ENCODE measurements at places on chromosomes 2 and 18. TPM values are rescaled to one million over a fixed set of nuclear protein-coding genes. Genes with fewer than 3 reads are reported as not detected.

DNA sequence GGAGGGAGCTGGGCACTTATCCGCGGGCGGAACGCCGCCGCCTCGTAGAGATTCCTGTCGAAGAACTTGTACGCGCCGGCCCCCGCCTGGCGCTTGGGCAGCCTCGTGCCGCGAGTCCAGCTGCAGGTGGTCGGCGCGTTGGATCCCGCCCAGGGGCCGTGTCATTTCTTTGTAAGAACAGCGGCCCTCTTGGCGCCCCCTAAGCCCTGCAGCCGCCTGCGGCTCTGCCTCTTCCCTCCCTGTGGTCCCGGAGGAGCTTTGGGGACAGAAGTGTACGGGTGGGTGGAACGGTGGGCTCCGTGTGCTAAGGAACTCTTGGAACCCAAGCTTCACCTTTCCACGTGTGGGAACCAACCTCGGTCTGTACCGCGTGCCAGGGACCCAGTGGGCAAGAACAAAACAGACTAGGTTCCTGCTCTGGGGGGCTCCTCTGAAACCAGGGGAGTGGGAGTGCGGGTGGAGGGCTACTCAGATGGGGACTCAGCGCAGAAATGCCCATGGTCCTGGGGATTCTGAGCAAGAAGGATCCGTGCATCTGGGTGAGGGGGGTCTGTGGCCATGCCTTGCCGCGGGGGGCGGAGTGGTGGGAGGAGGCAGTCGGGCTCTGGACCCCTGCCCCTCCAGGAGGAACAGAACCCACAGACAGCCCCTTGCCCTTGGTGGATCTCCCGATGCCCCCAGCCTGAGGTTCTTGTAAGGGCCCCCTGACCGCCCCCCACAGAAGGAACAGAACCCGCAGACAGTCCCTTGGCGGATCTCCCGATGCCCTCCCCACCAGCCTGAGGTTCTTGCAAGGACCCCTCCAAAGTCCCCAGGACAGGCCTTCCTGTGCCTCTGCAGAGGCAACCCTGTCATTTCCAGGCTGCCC lies 1.5 kb downstream of the GPC1 start:
- no peak for DNase-seq

GRCh38 chr2:96930351-96931010 lies 55.9 kb downstream of the FAM178B start:
- DNase-seq = no peak

DNA sequence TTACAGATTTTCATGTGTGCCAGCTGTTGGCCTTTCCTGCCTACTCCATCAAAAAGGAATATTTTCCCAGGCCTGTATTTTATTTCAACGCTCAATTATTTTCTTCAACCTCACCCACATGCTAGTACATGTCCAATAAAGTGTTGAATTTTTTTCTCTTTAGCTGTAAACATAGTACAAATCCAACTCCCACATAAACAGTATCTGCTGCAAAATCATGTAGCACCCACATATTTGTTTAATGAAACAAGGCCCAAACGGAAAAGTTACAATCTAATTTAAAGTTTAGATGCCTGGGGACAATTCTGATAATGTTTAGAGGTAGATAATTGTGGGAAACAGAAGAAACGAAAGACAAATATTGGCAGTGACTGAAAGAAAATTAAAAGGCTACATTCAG lies 275.4 kb upstream of the ACVR2A start:
- no peak for DNase-seq

DNA sequence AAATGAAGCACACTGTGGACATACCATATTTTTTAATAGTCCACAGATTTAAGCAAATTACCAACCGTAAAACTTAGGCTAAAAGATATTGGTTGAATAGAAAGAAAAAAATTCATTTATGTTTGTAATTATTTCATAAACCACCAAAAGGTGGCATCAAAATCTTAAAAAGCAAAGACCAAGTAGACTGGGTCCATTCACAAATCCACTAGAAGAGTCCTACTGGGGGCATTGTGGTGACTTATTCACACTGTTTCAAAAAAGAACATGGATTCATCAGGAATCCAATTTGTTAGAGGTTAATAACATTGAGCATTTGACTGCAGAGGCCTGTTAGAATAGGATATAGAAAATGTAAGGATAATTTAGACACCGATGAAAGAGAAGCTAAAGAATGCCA lies 194.9 kb upstream of the KYNU start:
- DNase-seq = no peak

DNA sequence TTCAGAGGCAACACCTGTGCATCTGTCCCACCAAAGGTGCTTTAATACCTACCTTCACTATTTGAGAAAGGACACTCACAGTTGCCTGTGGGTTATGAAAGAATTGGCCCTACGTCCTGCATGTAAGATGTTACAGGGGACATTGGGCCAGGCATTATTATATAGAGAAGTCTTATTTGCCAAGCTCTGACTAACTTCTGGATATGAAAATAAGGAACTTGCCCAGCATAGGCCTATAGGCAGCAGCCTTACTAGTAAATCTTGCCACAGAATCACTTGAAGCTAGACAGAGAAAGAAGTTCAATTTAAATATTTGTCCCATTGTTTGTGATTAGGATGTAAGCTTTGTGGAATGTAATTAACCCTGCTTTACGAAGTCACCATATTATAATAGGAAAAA lies 41.7 kb downstream of the NLRC4 start:
- no peak for DNase-seq

DNA sequence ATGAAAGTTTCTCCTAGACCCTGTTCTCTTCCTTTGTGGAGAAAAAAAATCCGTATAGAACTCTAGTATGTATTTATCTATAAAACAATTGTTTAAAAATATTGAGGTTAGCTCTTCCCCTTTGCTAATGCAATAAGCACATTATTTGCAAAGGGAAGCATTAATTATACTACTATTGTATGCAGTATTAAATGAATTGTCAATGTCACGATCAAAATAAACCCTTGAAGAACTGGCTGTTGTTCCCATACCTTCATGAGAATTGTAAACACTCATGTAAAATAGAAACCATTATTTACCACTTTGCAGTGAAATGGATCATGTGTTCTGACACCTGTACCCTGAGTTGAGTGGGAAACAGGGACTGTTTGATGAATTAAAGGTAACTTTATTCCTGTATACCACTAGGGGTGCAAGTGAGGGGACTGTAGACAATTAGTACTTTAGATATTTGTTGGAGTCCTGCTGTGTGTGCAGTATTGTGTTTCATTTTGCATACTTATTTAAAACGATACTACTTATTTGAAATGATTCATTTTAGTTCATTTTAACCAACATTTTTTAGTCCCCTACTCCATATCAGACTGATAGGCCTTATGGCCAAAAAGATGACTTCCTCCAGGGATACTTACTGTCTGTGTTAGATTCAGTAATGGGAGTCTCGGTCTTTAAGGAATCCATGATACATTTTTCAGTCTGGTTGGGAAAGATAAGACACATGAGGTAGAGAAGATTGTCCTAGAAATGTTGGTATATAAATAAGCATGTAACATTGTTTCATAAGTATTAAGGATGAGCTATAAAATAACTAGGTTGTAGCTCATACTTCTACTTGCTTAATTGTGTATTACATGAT lies 7.9 kb downstream of the PKP4 start:
- DNase-seq = no peak

DNA sequence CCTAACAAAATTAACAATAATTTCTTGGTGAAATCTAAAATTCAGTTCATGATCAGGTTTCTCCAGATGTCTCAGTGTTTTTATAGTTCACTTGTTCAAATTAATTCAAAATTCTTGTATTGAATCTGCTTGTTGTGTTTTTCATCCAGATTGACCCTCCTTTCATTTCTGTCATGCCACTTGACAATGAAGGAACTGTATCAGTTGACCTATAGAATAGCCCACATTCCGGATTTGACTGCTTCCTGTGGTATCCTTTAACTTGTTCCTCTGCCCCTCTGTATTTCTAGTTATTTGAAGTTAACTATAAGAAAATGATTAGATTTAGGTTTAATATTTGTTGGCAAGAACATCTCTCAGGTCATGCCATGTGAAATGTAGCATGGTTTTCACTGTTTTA lies 53.3 kb downstream of the TWSG1 start:
- no peak for DNase-seq

GRCh38 chr2:86557836-86558235 lies 5.4 kb downstream of the CHMP3 start:
- no peak for DNase-seq

- no peak for DNase-seq
These were observed 391 bp downstream of the ZNF385B start for GRCh38 chr2:179861027-179861415.

Gene NT5DC4
- total RNA-seq = not detected

Gene MROH2A
- total RNA-seq = not detected

Gene GATA6
- not detected for total RNA-seq

Gene KCNG3
- not detected for total RNA-seq

Measured in natural killer cell treated with Interleukin-12 subunit alpha and Interleukin-12 subunit beta and Interleukin-15 and Interleukin-18, amount 100 ng/mL, for 72 hours (primary cell).